ENCODE measurements at places on chromosomes 1 and 21.
A peak's percentile ranks its signal among the peaks of the same experiment; 100 is the strongest.

DNA sequence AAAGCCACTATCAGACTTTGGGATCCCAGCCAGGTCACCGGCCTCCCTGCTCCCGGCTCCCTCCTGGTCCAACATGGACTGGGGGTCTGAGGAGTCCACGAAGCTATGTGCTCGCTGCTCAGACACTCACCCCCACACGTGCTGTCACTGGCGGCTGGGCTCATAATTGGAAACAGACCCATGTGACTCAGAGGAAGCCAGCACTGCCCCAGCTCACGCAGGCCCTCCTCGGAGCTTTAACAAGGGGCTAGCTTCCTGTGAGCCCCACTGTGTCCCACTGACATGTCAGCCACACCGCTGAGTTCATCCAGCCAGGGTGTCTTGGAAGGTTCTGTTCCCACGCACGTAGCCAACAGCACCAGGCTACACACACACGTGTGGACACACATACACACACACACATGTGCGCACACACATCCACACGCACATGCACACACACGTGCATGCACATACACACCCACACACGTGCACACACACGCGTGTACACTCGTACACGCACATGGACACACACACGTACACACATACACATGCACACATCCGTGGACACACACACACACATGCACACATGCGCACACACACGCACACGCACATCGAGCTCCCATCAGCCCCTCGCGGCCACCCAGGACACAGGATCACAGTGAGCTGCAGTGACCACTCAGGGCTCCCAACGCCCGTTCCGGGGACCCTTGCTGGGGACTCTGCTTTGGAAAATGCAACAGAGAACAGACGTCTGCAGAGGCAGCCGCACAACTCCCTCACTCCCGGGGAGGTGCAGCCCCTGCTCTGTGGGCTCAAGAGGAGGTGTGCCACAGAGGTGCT is 18.4 kb upstream of the COL6A2 start:
- no peak for DNase-seq

- DNase-seq: no peak
Measured at GRCh38 chr1:58754683-58755467, 29.0 kb downstream of the JUN start.

DNA sequence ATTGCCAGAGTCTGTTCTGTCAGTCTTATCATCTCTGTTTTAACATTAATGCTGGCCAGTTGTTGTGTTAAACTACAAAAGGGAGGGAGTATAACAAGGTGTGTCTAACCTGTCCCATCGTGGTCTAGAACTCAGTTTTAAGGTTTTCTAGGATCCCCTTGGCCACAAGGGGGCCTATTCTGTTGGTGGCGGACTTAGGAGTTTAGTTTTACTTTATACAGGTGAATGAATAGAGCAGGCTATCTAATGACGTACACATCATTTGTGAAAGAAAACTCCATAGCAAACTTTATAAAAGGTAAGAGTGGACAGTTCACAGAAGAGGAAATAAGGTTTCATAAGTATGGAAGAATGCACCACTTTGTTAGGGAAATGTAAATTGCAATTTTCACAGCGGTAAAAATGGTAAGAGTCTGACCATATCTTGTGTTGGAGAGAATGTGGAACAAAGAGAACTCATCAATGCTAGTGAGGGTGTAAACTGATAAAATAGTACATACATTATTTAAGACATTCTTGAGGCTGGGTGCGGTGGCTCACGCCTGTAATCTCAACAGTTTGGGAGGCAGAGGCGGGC is 2.5 kb upstream of the ATF6 start:
- peak; percentile 14 for DNase-seq

DNA sequence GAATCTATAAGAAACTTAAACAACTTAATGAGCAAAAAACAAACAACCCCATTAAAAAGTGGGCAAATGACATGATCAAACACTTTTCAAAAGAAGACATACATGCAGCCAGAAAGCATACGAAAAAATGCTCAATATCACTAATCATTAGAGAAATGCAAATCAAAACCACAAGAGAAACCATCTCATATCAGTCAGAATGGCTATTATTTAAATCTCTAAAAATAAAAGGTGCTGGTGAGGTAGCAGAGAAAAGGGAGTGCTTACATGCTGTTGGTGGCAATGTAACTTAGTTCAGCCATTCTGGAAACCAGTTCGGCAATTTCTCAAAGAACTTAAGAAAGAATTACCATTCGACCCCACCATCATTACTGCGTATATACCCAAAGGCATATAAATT is 147.7 kb downstream of the FAF1 start:
- DNase-seq: no peak

DNA sequence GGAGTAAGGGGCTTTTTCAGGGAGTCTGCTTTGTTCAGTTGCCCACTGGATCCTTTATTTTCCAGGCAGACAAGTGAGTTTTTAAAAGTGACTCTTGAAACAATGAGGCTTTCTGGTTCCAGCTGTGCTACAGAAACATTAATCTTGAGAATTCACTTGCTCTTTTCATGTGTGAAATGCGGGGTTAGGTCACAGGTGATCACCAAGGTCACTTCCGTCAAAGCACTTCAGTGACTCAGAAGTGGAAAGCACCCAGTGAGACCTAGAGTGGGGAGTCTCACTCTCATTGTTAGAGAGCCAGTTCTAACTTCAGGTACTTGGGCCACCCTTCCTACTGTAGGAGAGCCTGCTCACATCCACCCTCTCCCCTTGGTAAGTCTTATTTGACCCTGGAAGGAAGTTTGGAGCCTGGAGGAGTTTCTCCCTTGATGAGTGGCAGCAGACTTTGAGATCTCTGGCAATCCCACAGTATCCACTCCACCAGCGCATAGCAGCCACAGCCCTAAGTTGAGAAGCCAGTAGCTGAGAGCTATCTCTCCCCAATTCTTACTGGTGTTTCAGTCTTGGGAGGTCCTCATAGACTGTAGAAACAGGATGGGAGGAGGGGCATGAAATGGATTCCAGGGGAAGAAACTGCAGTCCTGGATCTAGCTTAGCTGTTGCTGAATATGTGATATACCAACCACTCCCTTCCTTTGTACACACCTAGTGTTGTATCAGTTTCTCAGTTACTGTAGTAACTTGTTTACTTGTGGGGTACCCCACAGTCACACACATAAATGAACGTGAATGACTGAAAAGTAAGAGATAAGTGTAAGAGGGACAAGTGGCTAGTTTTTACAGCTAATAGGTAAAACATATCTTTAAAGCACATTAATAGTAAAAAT is 3.1 kb downstream of the TACSTD2 start:
- peak; percentile 54 for DNase-seq

DNA sequence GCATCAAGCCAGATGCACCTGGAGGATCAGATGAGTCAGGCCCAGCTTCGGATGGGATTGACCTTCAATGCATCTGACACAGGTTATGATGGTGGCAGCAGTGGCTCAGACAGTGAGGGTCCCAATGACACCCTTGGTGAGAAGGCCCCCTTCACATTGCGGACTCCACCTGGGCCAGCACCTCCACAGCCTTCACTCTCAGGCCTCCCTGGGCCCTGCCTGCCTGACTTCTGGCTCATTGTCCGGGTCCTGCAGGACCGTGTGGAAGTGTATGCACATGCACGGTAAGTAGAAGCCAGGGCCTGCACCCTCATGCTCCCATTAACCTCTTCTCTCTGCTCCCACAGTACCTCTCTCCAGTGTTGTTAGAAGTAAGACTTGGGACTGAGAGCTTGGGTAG is 20.8 kb downstream of the HYI start:
- DNase-seq: no peak

DNA sequence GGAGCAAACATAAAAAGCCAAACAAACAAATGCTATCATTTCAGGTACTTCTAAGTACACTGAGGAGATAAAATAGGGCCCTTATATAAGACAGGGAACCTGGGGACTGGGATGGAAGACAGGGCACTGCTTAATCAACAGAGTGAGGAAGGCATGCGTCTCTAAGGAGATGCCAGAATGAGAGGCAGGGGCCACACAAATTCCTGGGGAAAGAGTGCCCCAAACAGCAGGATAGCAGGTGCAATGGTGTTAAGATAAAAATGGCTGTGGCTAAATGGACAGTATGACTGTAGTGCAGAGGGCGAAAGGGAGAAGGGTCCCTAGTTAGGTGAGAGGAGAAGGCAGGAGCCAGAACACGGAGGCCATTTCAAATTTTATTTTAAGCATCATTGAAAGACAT is 113.9 kb downstream of the ZBTB18 start:
- no peak for DNase-seq

DNA sequence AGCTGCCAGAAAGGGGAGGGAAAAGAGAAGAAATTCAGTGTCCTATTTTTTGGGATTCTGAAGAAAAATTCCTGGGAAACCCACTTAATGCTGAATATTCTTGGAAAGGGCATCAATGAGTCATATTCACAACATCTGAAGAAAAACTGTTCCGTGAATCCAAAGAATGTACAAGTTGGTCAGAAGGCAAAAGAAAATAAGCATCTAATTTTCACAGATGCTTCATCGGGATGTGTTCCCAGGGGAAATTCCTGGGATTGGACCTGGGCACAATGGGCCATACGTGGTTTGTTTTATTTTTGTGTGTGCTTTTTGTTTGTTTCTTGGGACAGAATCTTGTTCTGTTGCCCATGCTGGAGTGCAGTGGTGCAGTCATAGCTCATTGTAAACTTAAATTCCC is 112.2 kb downstream of the MAP3K21 start:
- DNase-seq: no peak

DNA sequence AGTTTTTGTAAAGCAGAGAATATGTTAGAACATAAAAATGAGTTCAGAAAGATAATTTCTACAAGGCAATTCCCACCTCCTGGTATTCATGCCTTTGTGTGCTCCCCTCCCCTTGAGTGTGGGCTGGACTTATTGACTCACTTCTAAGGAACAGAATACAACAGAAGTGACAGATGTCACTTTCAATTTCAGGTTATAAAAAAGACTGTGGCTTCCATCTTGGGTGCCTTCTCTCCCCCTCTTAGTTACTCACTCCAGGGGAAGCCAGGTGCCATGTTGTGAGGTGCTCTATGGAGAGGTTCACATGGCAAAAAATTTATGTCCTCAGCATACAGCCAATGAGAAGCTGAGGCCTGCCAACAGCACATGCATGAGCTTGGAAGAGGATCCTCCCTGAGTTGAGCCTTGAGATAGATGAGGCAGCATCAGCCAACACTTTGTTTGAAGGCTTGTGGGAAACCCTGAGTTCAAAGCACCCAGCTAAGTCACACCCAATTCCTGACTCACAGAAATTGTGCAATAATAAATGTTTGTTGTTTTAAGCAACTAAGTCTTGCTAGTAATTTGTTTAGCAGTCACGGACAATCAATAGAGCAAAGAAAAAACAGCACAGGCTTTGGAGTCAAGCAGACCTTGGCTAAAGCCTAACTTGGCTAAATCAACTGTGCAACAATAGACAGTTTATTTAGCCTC is 73.5 kb upstream of the NGF start:
- DNase-seq: no peak

DNA sequence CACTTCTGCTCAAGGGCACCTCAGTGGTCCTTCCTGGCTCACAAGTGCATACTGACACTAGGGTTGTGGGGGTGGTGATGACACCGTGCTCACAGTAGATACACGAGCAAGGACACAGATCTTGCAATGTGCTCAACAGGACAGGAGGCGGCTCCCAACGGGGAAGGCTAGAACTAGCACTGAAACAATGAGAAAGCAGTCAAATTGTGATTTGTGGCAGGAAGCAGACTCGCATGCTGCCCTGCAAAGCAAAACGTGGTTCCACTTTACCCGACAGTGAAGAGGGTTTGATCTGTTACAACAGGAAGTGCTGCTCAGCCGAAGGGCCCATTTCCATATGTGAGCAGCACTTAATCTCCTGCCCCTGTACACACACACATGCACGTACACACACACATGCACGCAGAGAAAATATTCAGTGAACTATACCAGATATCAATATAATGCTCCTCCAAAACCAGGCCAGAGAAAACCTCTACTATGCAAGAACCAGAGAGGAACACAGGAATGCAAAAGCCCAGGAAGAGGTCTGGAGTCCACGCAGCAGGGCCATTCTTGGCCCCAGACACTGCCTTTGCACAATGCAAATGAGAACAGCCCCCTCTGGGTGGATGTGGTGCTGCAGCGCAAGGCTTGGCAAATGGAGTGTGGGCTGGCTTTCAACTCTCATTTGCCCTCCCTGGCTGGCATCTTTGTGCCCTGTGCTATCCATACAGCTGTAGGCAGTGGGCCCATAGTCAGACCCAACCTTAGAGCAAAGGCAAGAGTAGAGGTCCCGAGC is 47.1 kb downstream of the KANK4 start:
- DNase-seq: peak; percentile 77

- no peak for DNase-seq
Measured at GRCh38 chr1:15303935-15304334, 56.9 kb downstream of the FHAD1 start.

DNA sequence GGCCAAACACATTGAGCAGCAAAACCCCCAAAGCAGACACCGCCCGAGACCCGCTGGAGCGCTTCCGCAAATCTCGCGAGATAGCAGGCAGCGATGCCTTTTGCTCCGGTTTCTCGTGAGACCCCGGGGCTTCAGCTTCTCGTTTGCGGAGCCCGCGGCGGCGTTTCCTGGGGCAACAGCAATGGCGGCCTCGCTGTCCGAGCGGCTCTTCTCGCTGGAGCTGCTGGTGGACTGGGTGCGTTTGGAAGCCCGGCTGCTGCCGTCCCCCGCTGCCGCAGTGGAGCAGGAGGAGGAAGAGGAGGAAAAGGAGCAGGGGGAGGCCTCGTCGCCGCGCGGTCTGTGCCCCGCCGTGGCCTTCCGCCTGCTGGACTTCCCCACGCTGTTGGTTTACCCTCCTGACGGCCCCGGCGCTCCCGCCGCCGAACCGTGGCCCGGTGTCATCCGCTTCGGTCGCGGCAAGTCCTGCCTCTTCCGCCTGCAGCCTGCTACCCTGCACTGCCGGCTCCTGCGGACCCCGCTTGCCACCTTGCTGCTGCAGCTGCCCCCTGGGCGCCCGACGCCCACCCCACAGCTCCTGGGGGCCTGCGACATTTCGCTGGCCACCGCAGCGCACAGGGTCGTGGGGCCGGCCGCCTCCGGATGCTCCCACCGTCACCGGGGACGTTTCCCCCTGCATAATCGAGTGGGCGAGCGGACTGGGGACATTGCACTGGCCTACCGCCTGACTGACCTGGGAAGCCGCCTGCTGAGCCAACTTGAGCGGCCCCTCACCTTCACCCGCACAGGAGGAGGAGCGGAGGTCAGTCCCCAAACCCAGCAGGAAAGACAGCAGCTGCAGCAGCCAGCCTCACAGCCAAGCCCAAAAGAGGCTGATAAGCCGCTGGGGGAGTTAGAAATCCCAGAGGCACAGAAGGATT is at the start of gene MAP10:
Gene MAP10, plus strand, starts transcription at position 148 of the 917 bp plus-strand sequence. Its CDS starts 34 bp downstream, at position 182.
- DNase-seq: peak; percentile 62

DNA sequence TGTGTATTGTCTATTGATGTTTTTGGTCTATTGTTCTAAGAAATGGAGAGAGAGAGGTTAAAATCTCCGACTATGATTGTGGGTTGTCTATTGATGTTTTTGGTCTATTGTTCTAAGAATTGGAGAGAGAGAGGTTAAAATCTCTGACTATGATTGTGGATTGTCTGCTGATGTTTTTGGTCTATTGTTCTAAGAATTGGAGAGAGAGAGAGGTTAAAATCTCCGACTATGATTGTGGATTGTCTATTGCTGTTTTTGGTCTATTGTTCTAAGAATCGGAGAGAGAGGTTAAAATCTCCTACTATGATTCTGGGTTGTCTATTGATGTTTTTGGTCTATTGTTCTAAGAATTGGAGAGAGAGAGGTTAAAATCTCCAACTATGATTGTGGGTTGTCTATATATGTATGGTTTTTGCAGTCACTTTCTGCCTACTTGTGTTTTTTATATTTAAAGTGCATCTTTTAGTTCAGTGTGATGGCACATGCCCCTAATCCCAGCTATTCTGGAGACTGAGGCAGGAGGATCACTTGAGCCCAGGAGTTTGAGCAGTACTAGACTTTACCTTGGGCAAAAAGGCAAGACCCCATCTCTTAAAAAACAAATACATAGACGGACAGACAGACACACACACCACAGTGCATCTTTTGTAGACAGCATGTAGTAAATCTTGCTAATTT is 16.2 kb downstream of the C1orf159 start:
- DNase-seq: no peak
